ENCODE measurements at places on chromosomes 6 and 20.

DNA sequence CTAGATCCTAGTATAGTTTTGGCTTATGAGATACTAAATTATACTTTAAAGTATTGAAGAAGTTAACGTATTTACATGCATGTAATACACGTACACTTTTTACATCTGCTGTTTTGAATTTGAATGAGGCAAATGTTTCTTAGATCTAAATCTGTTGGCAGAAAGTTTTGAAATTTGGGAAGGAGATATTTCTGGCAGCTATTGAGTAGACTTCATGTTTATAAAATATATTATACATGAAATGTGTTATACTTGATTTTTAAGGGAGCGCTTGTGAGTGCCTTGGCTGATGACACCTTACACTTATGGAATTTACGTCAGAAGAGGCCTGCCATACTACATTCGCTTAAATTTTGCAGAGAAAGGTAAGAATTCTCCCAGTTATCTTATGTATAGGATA lies 34.7 kb downstream of the STXBP5 start:
- DNase-seq, result no peak

GRCh38 chr6:36851149-36851614 lies 11.9 kb upstream of the CPNE5 start:
- DNase-seq, result peak; percentile 95

GRCh38 chr6:169450097-169450496 lies 196.5 kb upstream of the THBS2 start:
- no peak for DNase-seq

GRCh38 chr6:45681860-45682511 lies 304.3 kb upstream of the SUPT3H start:
- DNase-seq, result peak; percentile 75

- no peak for DNase-seq
Observed at GRCh38 chr6:170583756-170584180, 669 bp downstream of the PDCD2 start.

GRCh38 chr6:105786890-105787655 lies 299.1 kb upstream of the PRDM1 start:
- no peak for DNase-seq

- no peak for DNase-seq
Observed at GRCh38 chr6:3741477-3741871, 10.0 kb downstream of the PXDC1 start.

GRCh38 chr20:59143326-59143725 lies 20.3 kb upstream of the ZNF831 start:
- no peak for DNase-seq

- DNase-seq, result no peak
Observed at GRCh38 chr6:160190081-160190480, 68.5 kb downstream of the SLC22A1 start.

GRCh38 chr20:58550275-58551059 lies 35.3 kb upstream of the APCDD1L start:
- DNase-seq, result peak; percentile 59

DNA sequence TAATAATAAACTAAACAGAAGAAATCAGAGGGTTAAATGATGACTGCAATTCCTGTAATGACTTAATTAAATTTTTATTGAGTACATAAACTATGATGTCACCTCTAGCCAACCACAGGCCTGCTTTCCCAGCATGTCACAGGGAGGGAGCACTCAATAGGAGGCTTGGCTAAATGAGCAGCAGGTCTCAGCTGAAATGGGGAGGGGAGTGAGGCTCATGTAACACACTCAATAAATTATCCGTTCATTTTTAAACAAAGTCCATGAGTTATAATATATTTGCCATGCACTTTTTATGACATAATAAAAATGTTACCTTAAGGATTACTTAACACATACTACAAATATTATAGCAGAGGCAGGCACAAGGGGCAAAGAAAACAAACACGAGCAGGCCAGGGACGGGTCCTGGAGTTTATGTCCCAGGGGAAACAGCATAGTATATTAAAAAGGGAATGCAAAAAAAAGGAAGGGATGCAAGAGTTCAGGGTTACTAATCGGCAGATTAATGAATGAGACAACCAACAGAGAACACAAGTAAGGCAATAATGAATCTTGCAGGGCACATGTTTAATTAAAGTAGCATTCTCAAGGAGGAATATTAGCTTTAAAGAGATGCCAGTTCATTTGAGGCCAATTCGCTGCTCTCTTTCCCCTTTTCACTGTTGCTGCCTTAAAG lies 27.1 kb upstream of the FAM83C start:
- DNase-seq, result peak; percentile 66

DNA sequence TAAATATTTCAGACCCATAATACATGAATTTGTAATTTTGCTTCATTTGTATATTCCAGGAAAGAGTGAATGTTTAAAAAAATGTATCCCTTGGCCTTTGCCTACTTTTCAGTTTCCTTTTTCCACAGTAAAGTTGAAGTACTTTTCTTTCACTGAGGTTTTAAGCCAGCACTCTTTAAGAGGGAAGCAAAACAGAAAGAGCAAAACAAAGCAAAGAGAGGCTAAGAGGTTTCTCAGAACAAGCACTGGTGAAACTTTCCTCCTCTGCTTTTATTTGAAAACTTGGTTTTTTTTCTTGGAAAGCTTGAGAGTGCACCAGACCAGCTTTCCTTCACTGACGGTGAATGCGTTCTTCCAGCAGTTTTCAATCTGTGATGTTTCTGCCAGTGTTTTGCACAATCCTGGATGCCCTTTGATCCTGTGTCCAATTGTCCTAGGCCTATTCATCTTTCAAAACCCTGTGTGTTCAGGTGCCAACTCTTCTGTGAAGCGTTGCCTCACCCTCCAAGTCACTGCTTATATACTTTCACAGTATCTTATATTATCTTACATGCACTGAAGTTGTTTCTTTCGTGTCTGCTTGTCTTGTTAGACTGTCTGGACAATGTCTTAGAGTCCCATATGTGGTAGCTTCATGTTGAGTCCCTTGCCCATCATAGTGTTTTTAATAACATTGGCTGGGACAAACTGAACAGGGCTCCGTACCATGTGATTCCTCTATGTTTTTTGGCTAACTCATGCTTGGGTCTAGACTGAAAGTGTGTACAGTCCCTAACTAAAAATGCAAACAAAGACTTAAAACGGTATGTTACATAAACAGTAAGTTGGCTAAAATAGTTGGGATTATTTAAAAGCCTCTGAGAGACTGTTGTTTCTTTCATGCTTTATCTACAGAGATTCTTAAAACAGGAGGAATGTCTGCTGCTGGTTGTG lies 1.9 kb downstream of the RNF217 start:
- DNase-seq, result peak; percentile 90
